NCI-H748 treated with DMSO at 0.1 percent for 48 hours (cell line): ENCODE measurements at places on chromosomes 2 and 18.

- peak; percentile 53 for DNase-seq
Measured at GRCh38 chr2:140734992-140735391, 1395.8 kb downstream of the LRP1B start.

DNA sequence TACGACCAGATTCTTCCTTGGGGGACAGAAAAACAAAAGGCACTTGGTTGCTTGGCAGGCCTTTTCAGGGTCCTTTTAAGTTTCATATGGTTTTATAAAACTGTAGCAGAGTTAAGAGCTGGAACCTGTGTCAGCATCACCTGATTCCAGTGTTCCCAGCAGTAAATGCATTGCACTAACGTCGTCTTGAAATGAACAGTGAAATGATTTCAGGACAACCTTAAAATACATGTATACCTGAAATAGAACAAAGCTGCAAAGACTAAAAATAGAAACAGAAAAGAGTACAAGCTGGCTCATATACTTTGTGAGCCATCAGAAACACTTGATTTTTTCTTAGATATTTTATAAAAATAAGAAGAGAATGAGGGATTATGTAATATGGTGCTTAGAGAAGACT lies 51.9 kb downstream of the ACSL3 start:
- DNase-seq: no peak

- no peak for DNase-seq
Measured at GRCh38 chr2:29575370-29575890, 346.0 kb downstream of the ALK start.

DNA sequence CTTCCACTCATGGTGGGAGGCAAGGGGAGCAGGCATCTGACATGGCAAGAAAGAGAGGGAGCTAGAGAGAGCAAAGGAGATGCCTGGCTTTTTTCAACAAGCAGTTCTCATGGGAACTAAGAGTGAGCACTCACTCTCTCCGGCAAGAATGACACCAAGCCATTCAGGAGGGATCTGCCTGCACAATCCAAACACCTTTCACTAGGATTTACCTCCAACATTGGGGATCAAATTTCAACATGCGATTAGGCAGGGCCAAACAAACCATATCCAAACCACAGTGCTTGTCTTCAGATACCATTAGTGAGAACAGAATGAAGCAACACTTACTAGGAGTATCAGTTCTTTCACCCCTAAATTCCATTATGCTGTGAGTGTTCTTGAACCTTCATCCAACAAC lies 77.3 kb downstream of the FIGN start:
- DNase-seq: peak; percentile 29

DNA sequence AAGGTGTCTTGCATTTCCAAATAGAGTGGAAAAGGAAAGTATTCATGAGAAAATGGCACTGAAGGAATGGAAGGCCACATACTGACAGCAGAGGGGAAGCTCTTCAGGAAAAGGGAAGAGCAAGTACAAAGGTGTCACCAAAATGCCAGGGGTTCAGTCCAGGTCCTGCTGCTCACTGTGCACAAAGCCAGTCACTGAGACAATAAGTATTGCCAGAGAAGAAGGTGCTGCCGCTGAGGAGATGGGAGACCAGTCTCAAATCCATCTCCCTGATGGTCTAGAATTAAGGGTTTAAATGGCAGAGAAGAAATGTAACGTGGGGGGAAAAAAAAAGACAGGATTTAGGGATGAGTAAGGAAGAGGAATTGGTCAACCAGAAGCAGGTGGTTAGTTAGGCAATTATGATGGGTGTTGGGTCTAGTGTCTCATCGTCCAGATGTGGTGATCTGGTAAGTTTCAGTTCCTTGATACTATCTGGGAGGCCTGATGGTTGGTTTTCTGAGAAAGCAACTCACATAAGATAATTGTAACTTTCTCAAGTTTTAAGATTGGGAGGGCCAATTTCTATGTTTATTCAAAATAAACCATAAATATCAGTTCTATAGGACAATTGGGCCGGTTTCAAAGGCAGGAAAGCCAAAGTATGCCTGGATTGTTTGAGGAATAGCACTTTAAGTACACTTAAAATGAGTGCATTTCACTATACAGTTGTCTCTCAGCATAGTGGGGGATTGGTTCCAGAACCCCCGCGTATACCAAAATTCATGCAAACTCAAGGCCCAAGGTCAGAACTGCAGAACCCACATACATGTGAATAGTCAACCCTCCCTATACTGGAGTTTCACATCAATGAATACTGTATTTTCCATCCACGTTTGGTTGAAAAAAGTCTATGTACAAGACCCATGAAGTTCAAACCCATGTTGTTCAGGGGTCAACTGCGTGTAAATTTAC lies 109.1 kb upstream of the DNAJC10 start:
- DNase-seq: no peak

DNA sequence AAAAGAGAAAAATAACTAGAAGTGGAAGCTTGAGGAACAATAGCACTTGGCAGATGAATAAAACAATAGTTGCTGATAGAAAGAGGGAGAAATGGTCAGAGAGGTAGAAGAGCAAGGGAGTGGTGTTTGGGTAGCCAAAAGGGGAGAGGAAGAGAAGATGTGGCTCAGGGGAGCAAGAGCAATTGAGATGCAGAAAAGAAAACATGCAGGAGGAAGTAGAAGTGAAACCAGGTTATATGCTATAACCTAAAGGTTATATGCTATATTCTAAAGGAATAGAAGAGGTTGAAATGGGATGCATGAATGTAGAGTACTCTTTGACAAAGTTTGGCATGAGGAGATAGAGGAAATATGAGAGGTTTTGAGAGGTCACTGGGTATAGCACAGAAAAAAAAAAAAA lies 759.5 kb downstream of the SATB2 start:
- no peak for DNase-seq

DNA sequence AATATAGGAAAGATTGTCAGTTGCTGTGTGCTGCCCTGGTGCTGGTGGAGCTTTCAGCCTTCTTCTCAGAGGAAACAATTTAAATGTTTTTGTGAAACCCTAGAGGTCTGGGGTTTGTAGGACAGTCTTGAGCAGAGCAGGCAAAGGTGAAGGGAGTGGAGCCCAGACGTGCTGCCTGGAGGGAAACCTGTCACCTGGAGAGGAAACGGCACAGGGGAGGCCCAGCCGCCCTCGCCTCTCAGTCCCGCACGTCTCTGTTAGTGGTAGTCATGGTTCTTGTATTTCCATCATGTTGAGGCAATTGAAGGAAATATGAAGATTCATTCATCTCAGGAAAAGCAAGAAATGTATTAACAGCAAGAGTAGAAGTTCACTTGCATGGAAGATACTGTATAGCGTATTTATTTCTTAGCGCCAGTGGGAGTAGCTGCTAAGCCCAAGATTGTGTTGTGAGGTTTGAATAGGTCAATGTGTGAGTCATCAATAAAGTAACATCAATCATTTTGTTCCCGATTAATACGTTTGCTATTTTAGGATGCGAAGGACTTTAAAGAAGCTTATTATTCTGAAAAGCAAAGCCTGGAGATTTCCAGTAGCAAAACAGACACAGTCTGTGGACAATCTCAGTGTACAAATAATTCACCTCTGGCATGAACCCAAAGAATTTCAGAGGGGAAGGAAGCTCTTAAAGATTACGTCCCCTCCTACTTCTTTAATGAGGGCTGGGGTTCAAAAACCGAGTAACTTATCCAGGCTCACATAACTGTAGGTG lies 70.4 kb downstream of the LRRFIP1 start:
- DNase-seq: no peak

DNA sequence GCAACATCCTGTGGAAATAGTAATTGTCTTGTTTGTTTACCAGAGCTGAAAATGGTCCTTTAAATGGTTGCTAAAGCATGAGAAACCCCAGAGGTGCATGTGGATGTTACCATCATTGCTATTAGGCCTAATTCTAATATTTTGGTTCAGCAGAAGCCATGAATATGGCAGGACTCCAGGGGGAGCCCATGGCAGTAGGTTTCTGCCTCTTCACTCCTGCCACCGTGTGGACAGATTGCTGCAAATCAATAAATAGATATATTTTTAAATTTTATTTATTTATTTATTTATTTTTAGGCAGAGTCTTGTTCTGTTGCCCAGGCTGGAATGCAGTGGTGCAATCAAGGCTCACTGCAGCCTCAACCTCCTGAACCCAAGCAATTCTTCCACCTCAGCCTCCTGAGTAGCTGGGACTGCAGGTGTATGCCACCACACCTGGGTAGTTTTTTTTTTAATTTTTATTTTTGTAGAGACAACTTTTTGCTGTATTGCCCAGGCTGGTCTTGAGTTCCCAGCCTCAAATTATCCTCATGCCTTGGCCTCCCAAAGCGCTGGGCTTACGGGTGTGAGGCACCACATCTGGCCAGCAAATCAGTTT lies 54.9 kb upstream of the CAPN13 start:
- DNase-seq: no peak
